ENCODE measurements at places on chromosomes 12 and 14.

DNA sequence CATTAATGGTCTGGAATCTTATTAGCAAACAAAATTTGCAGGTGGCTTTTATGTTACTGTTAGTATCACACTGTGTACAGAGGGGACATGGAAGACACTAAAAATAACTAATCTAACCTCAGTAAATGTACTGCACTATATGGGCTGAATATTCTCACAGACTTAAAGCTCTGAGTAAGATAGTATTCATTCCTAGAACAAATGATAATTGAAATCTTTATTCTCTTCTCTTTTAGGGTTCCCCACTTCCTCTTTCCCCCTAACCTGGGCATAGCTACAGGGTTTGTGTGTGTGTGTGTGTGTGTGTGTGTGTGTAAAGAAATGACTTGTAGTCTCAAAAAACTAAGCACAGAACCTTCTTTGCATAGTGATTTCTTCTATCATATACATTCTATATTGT lies 21.4 kb upstream of the HECTD1 start:
- no peak for DNase-seq

GRCh38 chr12:92612611-92613010 lies 90.2 kb upstream of the PLEKHG7 start:
- DNase-seq: no peak

GRCh38 chr12:13631873-13632272 lies 349.5 kb downstream of the GRIN2B start:
- DNase-seq: no peak

DNA sequence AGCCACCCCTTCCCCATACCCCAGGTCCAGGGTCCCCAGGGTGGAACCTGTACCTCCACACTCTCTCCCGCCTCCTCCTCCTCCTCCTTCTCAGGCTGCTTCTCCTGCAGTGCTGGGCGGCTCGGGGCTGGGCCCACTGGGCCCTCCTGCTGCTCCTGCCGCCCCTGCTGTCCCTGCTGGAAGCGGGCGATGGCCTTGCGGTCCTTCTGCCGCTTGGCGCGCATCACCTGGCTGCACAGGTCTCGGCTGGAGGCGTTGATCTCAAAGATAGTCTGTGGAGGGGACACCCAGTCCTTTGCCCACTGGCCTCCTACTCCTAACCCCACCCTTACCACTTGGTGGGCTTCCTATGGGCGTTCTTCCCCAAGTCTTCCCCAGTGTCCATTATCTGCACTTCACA lies 14.5 kb downstream of the CFAP73 start:
- no peak for DNase-seq

DNA sequence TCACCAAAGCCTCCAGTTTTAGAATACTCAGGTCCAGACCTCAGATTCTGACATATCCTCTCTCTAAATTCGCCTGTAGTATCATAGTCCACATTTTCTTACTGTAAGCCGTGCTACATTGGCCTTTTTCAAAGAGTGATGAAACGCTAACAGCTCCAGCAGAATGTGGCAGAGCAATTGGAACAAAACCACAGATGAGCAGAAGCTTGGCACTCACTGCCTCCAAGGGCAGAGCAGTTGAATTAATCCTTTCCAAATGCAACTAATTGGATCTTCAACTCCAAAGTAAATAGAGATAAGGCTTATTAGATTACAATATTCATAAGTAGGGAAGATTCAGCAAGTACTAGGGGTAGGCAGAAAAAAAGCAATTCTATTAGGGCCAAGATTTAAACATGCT lies 128.3 kb downstream of the SLC35F4 start:
- no peak for DNase-seq

GRCh38 chr14:60553808-60554207 lies 44.9 kb downstream of the SIX6 start:
- DNase-seq: no peak

DNA sequence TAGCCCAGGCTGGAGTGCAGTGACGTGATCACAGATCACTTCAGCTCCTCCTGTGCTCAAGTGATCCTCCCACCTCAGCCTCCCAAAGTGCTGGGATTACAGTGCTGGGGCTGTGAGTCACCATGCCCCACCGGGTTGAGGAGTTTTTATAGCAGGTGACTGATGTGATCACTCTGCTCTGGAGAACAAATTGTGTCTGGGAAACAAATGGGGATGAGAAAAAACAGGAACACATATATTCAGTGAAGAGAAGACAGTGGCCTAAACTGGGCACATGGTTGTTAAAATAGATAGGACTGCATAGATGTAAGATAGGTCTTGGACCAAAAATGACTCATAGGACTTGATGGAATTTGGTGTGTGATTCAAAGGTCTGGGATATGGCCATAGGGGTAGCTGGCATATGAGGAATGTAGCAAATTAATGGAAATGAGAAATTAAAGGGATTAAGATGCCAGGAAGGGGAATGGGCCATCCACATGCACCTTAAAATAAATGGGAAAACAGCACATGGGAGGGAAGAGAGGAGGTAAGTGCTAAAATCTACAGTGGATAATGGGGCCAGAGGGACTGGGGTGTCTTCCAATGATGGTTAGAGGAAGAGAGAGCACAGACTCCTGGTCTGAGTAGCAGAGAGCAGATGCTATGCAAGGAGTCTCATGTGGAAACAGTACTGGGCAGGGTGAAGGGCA lies 11.2 kb downstream of the BCAT1 start:
- DNase-seq: no peak

DNA sequence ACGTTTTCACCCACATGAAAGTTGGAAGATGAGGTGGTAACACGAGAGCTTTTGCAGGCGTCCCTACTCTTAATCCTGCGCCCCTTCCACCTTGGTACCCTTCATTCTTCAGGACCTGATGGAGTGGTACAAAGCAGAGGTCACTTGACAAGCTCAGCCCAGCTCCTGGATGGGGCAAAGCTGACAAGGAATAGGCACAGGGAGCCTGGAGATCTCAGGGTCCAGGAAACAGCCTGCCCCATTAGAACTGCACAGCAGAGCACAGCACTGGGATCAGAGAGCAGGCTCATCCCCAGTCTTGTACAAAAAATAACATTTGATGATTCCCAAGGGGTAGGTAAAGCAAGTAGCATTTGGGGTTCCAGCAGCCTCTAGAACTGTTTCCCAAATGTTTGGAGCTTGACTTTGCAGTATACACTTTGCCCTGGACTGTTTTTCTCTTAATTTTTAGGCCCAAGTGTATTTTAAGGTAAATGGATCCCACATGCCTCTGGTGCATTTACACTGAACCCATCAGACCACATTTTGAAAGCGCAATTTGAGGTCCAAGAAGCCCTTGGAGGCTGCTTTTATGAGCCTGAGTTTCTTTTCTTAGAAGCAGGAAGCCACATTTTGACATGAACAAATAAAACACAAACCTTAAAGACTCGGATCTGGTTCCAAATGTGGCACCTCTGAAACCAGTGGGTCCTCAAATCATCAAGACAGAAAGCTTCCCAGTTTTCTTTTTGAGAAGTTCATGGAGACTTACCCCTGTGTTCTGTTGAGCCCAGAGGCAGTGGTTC lies 633 bp downstream of the TC2N start:
- DNase-seq: no peak

- DNase-seq: no peak
Observed at GRCh38 chr12:109617491-109617890, 43.9 kb downstream of the MVK start.

Data from activated T-cell treated with anti-CD3 and anti-CD28 coated beads, Interleukin-2, amount 50 U/mL, for 4 hours (primary cell).